ENCODE measurements at places on chromosomes 3 and 15.

GRCh38 chr15:57320631-57321220, 55.6 kb upstream of the CGNL1 start:
- no peak for DNase-seq

GRCh38 chr3:42115215-42115614, 24.1 kb downstream of the TRAK1 start:
- no peak for DNase-seq

GRCh38 chr3:4795905-4796304, 183.3 kb upstream of the BHLHE40 start:
- DNase-seq: no peak

- DNase-seq: no peak
Measured at GRCh38 chr15:100958326-100959065, 39.3 kb downstream of the LRRK1 start.

DNA sequence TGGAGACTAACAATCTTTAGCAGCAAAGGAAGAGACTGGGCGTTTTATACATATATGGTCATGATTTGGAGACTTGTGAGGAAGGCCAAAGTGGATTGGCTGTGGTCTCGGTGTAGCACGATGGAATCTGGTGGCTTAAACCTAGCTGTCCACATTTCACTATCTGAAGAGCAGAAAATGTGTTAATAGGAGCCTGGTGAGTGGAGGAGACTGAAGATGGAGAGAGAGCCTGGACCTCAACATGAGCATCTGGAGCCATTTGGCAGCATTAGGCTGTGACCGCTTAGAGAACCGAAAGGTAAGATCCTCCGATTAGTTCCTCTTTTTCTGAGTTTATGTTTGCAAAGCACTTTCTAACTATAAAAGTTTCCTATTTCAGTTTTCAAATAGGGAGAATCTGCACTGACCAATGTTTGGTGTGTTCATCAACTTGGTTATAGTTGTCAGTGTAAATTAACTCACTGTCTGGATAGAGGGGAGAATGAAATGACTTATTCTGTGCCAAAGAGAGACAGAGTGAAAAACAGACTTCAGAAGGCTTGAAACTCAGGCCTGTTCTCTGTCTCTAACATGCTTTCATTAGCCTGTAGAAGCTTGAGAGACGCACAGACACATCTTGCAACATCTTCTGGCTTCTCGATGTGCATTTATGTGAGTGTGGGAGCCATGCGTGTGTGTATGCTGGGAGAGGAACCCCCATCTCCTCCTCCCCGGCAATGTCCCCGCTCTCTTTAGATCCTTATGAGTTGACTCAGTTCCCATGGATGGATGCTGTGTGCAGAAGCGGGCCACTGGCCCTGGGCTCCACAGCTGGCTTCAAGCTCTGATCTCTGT, 244.7 kb upstream of the TBL1XR1 start:
- DNase-seq: no peak

GRCh38 chr15:33152502-33153109, 41.9 kb downstream of the FMN1 start:
- no peak for DNase-seq

DNA sequence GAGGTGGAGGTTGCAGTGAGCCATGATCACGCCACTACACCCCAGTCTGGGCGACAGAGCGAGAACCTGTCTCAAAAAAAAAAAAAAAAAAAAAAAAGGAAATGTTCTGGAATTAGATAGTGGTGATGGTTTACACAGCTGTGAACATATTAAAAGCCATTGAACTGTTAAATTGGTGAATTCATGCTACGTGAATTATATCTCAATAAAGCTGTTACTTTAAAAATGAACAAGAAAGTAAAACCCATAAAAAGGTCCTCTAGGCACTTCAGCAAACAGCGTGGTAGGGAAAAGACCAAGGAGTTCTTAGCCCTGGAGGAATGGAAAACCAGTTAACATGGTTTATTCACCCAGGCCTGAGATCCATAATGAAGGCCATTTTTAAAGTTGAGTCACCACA, 180.1 kb downstream of the ATG7 start:
- DNase-seq: no peak

GRCh38 chr15:100918690-100919480, at the start of gene LRRK1:
Gene LRRK1 (plus strand): TSS chr15:100919357. CDS start chr15:100924633, 5,276 bp downstream.
- DNase-seq: peak; percentile 41

Data from stimulated activated naive CD8-positive, alpha-beta T cell treated with anti-CD3 and anti-CD28 coated beads, Interleukin-15, amount 100 ng/mL, for 72 hours (primary cell).